ENCODE measurements at places on chromosomes 1 and 21.

DNA sequence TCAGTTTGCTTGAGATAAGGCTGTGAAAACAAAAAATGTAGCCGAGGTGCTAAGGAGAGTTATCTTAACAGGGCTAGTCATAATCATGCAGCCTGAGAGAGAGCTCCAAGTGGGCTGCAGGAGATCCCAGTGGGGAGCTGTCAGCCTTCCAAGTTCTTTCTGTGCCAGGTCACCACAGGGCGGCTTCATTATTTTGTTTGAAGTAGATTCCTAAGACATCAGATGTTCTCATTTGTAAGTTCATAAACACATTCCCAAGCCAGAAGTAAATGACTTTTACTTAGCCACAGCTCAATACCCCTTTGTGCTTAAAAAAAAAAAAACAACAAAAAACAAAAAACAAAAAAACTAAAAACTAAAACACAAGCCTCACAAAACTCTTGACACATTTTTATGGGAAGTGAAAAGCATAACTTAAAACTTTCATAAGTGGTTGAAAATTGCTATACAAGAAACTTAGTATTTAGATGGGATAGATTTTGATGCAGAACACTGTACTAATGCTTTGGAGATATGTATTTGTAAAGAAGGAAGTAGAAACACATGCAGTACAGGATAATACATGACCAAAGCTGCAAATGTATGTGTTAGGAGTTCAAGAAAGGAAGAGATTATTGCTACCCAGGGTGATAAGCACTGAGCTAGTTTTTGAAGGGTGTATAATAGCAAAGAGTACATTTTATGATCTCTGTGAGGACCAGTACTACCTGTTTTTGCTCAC lies 8.6 kb downstream of the CDC14A start:
- no peak for DNase-seq

DNA sequence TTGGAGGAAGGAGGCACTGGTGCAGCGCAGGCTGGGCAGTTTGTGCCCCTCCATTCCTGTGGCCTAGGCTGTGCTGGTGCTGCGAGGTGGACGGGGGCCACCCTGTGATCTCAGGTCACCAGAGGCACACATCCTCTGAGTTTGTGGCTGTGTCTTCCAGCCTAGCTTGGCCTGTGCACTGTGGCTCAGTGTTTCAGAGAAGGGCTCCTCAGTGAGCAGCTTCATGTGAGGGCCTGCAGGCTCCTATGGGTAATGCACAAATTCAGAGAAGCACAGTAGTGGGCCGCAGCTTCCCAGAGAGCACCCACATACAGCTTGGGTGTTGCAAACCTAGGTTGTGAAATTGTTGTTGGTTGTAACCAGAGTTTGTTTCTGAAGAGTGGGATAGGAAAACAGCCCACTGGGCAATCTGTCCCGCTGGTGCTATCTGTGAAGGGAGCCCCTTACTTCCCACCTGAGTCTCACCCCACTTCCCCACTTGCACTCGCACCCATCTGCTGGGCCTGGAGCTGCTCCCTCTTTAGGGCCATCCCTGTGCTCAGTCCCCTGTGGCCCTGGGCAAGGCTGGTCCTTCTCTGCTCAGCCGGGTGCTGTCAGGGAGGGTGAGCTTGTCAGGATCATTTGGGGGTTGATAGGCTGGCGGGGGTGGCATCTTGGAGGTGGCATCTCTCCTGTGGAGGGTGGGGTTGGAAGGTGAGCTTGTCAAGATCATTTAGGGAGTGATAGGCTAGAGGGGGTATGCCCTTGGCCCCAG lies 30.2 kb downstream of the SNAP47 start:
- DNase-seq: peak; percentile 73

DNA sequence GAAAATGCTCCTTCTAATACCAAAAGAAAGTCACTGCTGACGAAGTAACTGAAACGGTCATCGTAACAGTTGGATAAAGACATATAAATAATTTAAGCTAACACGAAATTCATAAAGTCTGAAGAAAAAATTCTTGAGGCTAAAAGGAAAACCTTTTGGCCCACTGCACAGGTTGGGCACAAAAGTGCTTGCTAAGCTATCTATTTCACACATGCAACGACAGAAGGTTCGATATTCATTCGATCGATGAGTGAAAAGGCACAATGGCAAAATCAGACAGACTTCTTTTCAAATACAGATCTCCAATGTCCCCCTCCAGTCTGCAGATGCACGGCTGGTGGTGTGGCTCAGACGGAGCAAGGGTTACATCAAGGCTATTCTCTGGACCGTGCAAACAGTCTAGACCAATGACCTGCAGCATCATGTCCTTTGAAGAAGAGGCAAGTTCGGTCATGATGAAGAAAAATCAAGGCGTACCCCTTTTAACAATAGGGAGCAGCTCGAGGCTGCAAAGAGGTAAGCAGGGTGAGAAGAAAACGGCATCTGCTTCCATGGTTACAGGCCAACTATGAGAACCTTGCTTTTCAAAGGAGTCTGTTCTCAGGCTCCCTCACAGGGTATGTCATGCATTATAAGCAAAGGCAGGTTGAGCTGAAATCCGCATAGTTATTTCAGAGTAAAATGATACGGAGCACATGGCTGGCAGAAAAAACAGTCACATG lies 579.6 kb downstream of the USP25 start:
- DNase-seq: no peak

GRCh38 chr1:192949783-192950182 lies 109.4 kb downstream of the UCHL5 start:
- DNase-seq: no peak

DNA sequence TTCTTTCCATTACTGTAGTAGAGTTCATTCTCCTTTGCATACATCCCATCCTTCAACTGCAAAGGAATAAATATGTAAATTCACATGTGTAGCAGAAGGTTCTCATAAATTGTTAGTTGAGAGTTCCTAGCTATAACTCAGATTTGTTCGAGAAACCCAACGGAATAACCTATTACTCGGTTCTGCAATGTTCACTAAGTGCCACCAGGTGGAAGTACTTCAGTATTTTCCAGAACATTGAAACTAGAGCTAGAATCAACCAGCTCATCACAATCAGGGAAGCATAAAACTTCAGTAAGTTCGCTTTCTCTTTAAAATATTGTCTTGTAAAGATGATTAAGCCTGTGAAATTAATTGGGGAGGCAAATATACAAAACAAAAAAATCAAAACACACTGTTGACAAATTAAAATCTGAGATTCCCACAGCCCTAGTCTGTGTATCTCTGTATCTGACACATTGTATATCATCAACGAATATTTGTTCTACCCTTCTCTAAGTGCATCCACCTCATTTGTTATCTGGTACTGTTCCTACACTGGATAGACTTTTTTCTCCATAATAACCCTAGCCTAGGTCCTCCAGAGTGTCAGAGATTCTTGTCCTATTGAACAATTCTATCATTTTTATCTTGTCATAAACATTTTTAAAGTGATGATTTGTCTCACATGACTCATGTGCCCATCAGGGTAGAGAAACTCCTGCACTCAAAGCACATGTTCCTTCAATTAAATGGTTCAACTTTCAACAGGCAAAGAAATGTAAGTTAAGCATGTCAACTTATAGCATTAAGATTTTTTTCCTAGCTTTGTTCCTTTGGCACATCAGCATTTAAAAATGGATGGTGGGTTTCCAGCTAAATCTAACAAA lies 31.9 kb downstream of the MROH9 start:
- no peak for DNase-seq

DNA sequence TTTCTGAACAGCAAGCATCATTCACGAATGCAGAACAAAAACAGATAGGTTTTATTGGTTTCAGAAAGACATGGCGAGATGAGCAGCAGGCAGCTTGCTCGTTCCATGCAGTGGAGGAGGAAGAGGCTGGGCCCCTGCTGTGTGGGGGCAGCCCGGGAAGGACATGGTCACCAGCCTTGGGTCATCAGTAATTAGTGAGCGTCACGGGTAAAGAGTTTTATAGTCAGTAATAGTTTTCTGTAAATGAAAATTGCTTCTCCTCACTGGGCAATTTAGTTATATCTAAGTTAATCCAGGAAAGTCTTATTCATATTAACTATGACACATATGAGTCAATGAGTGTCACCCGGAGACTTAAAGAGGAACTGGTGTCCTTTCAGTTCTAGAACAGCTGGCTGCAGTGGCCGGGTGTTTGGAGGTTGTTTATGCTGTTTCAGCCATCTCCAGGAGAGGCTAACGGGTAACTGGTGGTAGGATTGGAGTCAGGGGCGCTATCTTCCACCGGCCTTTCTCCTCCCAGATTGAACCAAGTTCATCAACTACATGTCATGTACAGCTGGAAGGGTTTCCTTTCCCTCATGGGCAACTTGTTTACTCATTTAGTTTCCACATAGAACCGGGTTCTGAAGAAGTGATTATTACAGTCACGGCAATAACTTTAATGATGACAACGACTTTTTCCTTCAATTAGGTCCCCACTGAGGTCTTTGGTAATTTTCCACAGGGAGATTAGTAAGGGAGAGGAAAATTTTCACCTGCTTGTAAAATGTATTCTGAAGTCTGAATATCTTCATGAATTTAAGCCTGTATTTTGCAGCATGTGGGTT lies 34.6 kb upstream of the SLC45A1 start:
- peak; percentile 34 for DNase-seq

- DNase-seq: no peak
These were observed 16.3 kb downstream of the AGPAT3 start for GRCh38 chr21:43881283-43881682.

- no peak for DNase-seq
These were observed 3.9 kb upstream of the LEFTY2 start for GRCh38 chr1:225944951-225945350.

- DNase-seq: no peak
These were observed 2.9 kb upstream of the PIGR start for GRCh38 chr1:206949208-206949607.

- peak; percentile 89 for DNase-seq
These were observed 52.0 kb upstream of the TINAGL1 start for GRCh38 chr1:31524186-31524901.

GRCh38 chr1:97384294-97384968 lies 536.4 kb downstream of the DPYD start:
- no peak for DNase-seq

GRCh38 chr21:41465176-41465781 lies 39.2 kb downstream of the MX1 start:
- DNase-seq: no peak

GRCh38 chr1:183418696-183419095 lies 516 bp upstream of the NMNAT2 start:
- DNase-seq: no peak

DNA sequence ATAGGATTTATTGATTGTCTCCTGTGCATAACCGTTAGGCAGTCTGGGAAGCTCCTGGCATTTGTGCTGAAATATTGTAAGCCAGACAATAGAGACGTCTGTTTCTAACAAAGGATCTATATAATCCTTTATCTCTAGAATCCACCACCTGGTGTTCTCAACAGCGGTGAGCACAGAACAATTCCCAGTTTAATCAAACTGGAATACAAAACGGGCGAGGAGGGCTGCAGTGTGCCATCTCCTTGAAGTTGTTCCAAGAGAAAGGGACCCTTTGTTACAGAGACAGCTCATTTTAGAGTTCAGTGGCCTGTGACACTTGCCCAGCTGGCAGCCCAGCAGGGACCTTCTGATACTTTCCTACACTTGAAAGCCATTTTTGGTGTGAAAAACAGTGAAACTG lies 162.8 kb upstream of the IVNS1ABP start:
- no peak for DNase-seq

DNA sequence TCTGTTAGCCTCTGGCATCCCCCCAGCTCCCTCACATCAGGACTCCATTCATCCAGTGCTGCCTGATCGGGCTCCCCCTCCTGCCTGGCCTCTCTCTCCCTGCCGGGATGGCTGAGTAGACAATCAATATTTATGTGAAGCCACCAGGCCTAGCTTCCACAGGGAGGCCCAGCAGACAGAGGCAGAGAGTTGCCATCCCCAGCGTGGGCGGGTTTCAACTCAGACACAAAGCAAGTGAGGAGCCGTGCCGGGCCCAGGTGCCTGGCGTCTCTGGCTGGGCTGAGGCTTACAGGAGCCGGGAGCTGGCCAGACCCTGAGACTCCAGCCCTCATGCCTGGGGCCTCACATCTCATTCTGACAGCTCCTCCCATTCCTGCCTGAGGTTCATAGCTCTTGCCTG lies 34.5 kb upstream of the ATP2B4 start:
- DNase-seq: no peak

DNA sequence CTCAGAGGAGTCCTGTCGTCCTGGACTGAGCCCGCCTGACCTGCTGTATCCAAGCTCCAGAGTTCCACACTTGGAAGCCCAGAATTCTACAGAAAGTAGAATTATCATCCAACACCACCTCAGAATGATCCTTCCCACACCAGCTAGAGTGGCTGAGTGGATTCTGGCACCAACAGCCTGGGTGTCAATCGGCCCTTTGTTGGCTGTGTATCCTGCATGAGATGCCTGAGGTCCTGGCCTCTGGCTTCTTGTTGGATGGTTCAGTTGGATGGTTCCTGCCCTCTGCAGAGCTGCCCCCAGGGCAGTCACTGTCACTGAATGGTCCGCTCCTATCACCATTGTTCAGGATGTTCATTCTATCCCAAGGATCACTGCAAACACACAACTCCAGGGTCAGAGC lies 49.8 kb downstream of the PGBD5 start:
- DNase-seq: no peak

DNA sequence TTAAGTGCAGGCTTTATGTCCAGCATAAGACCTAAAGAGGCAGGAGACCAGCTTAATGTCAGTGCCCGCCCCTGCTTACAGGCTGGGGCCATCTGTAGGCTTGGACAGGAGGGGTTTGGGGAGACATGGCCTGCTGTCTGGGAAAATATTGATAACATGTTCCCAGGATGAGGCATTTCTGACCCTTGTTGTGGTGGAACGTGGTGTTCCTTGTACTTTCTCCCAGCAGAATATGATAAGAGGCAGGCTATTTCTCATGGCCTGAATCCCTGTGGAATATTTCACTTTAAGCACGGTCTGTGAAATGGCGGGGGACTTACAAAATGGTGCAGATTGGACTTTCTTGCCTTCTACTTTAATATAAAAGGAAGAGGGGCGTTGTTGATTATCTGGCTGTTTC lies 41.9 kb upstream of the PLA2G5 start:
- DNase-seq: no peak

DNA sequence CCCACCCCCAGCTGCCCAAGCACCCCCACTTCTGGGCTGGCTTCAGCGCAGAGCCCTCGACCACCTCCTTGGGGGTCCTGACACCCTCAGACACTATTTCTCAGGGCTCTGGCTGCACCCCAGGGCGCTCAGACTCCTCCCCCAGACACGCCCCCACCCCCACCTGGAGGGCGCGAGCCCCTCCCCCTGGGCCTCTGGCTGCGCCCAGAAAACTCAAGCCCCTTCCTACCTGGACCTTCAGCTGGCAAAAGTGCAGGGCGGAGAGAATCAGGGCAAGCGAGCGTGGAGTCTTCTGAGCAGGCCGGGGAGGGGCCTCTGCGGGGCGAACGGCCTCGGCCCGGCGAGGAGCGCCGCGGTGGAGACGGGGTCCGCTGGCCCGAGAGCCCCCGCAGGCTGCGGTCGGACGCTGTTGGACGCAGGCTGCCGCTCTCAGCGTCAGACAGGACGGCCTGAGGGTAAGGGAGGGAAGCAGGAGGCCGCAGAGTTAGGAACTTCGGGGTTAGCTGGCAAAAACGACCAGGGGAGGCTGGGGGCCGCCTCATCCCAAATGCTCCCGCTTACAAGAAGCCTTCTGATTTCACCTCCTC lies 17.4 kb upstream of the NBPF1 start:
- no peak for DNase-seq

GRCh38 chr1:233473549-233474204 lies 140.2 kb upstream of the KCNK1 start:
- DNase-seq: no peak

All from HL-60 (cell line).